Thoracic aorta (tissue), 2 donors: ENCODE measurements at places on chromosomes 5 and 9. TPM values are rescaled to one million over a fixed set of nuclear protein-coding genes. Genes with fewer than 3 reads are reported as not detected.

DNA sequence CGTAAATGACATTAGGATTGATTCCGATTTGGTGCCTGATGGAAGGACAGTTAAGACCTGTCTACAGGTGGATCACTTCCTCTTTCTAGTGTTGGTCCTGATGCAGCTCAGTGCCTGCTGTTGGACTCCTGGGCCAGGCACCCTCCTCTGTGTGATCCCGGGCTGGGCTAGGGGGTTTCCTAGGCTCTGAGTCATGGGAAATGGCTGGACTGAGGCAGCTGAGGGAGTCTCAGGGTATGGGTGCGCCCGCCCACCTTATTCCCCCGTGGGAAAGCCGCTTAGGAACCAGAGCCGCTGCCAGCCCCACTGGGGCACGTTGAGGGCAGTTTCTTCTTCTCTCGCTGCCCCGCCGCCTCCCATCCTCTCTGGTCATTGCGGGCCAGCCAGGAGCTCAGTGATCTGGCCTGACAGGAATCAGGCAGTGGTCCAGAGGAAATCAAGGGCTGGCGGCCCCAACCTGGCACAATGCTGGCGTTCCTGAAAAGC is 12.9 kb downstream of the TCF7 start:
- H3K27me3 ChIP-seq: no peaks in the 10 kb centered on the region
- no peak overlapping the region for H3K27ac ChIP-seq
- H3K4me1 ChIP-seq: peaks cover 40% of the 10 kb centered on the region
- H3K36me3 ChIP-seq: peaks cover 4% of the 10 kb centered on the region

- no peaks in the 10 kb centered on the region for H3K27me3 ChIP-seq
- no peak for DNase-seq
- no peak overlapping the region for H3K4me3 ChIP-seq
- no peak overlapping the region for H3K27ac ChIP-seq
- no peaks in the 10 kb centered on the region for H3K36me3 ChIP-seq
Observed at GRCh38 chr5:5581080-5581479, 158.6 kb downstream of the ICE1 start.

- H3K27ac ChIP-seq: no peak overlapping the region
- no peaks in the 10 kb centered on the region for H3K4me1 ChIP-seq
- no peak overlapping the region for H3K4me3 ChIP-seq
- no peaks in the 10 kb centered on the region for H3K36me3 ChIP-seq
- DNase-seq: no peak
Observed at GRCh38 chr9:95722141-95722540, 153.3 kb upstream of the ERCC6L2 start.

DNA sequence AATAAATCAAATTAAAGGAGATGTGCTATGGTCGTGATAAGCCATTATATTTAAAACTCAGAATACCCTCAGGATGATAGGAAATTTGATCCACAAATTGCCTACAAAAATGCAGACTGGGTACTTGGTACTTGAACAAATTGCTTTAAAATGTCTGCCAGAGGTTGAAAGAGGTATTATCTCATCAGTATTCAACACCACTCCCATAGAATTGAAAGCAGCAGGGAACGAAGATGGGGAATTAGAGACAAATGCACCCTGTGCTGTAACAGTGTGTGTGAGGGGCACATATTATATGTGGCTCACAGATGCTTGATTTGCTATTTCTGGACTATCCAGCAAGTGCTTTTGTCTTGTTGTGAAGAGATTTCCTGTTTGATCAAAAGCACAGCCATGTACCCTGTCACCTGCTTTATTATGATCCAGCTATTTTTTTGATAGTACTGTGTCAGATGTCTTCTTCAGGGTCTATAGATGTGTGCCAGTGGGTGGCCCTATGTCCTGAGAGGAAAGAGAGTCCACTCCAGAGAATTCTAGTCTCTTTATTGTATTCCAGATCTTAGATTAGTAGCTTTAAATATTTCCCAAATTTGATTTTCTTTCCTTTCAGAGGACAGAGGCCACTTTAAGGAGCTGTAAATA is 120.1 kb downstream of the XRCC4 start:
- H3K4me3 ChIP-seq: no peak overlapping the region
- no peak overlapping the region for H3K27ac ChIP-seq
- no peak for DNase-seq
- H3K27me3 ChIP-seq: no peaks in the 10 kb centered on the region
- H3K4me1 ChIP-seq: no peaks in the 10 kb centered on the region
- no peaks in the 10 kb centered on the region for H3K36me3 ChIP-seq

DNA sequence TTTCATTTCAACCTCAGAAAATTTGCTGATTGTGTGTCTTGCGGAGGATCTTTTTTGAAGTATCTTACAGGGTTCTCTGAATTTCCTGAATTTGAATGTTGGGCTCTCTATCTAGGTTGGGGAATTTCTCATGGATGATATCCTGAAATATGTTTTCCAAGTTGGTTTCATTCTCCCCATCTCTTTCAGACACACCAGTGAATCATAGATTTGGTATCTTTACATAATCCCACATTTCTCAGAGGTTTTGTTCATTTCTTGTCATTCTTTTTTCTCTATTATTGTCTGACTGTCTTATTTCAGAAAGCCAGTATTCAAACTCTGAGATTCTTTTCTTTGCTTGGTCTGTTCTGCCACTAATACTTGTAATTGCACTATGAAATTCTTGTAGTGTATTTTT is 456.9 kb downstream of the PRELID2 start:
- no peak overlapping the region for H3K27ac ChIP-seq
- H3K4me3 ChIP-seq: no peak overlapping the region
- H3K4me1 ChIP-seq: no peaks in the 10 kb centered on the region
- no peaks in the 10 kb centered on the region for H3K27me3 ChIP-seq

GRCh38 chr9:127162046-127162863 is 39.8 kb upstream of the ANGPTL2 start:
- H3K4me1 ChIP-seq: peaks cover 12% of the 10 kb centered on the region
- no peaks in the 10 kb centered on the region for H3K27me3 ChIP-seq
- H3K4me3 ChIP-seq: no peak overlapping the region
- no peaks in the 10 kb centered on the region for H3K36me3 ChIP-seq

- peaks cover 8% of the 10 kb centered on the region for H3K36me3 ChIP-seq
- no peak overlapping the region for H3K4me3 ChIP-seq
- no peaks in the 10 kb centered on the region for H3K27me3 ChIP-seq
- no peak overlapping the region for H3K27ac ChIP-seq
Observed at GRCh38 chr9:125447202-125447802, 185.7 kb downstream of the GAPVD1 start.

DNA sequence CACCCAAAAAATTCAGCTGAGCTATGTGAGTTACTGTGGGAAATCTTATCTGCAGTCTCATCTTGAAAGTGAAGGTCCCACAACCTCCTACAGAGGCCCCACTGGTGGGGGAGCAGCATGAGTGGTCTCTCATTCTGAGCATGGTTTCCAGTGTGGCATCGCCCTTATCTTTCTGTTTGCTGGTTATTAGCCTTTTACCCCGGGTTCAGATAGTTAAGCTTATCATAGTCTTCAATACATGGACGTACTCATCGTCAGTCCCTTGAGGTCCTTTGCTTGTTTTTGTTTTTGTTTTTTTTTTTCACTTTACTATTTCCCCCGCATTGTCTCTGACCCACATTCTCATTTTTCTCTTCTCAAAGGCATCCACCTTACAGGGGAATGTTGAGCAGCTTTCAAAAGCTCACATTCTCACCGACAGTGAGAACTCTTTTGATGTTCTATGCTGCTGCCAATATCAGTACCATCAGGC is 7.7 kb upstream of the HAVCR2 start:
- H3K27ac ChIP-seq: no peak overlapping the region
- H3K36me3 ChIP-seq: no peaks in the 10 kb centered on the region
- H3K4me3 ChIP-seq: no peak overlapping the region
- H3K27me3 ChIP-seq: no peaks in the 10 kb centered on the region
- no peak for DNase-seq

GRCh38 chr5:170327168-170327567 is 29.6 kb upstream of the LCP2 start:
- H3K4me1 ChIP-seq: peaks cover 19% of the 10 kb centered on the region
- no peak for DNase-seq
- no peaks in the 10 kb centered on the region for H3K27me3 ChIP-seq
- H3K27ac ChIP-seq: no peak overlapping the region
- no peaks in the 10 kb centered on the region for H3K36me3 ChIP-seq
- no peak overlapping the region for H3K4me3 ChIP-seq

OTP gene
- total RNA-seq: not detected

ADAMTSL2 gene
- total RNA-seq: 2.8 TPM

PCDHB3 gene
- 3.7 TPM for total RNA-seq

SPATA31A3 gene
- not detected for total RNA-seq

ATP10B gene
- total RNA-seq: not detected

IL11RA gene
- total RNA-seq: 81.3 TPM
